A673 (cell line): ENCODE measurements at places on chromosomes 7 and 10.

- no peak for DNase-seq
These were observed 569.4 kb downstream of the PTPRN2 start for GRCh38 chr7:158018098-158018762.

DNA sequence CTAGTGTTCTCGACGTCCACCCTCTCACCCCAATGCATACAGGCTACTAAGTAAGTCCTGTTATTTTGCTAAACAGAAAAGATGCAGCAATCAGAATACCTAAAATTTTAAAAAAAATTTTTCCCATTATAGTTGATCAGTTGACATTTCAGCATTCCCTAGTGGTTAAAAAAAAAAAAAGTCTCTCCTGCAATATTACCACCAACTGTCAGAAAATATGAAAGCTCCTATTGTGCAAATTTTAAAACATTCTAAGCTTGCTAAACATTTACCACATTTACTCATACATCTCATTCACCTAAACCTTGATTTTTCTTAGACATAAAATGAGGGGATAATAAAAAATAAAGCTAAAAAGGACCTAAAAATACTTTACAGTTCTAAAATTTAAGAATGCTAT is 165.6 kb downstream of the AVL9 start:
- no peak for DNase-seq

GRCh38 chr7:132779164-132779563 is 202.9 kb upstream of the PLXNA4 start:
- no peak for DNase-seq

DNA sequence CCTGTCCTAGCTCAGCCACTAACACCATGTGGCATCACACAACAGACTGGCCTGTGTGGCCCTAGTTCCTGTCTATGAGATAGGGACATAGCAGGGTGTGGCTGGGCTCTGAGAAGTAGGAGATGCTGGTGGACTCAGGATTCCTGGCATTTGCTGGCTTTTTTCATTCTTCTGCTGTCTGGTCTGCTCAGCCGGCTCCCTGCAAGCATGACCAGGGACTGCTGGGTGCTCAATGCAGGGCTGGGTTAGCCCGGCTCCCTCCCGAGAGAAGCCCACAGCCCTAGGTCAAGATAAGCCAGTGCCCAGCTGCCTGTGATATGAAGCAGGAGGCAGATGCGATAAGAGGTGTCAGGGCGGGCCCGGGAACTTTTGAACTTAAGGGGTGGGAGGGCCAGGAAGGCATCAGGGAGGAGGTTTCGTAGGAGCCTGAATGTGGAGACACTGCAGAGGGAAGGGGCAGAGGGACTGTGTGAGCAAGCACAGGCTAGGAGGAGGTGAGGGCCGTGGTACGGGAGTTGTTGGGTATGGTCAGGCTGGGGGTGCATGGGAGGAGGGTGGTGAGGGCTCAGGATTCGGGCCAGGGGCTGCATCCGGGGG is 3.5 kb downstream of the AQP1 start:
- DNase-seq = no peak

GRCh38 chr7:17392846-17393245 is 94.4 kb downstream of the AHR start:
- no peak for DNase-seq

DNA sequence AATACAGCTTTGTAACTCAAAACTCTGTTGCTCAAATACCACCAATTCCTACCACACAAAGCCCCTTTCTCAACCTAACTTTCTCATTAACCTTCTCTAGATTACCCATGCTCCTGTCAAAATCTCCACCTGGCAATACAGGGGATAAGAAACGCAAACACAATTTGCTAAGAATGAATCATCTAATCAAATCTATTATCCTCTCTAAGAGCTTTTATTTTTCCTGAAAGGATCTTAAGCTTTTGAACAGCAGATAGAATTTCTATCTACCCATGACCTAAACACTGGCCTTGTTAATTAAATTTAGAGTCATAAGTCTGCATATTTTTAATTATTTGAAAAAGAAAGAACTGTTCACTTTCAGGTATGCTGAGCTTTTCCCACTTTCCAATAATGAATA is 98.3 kb downstream of the HBP1 start:
- DNase-seq = no peak

DNA sequence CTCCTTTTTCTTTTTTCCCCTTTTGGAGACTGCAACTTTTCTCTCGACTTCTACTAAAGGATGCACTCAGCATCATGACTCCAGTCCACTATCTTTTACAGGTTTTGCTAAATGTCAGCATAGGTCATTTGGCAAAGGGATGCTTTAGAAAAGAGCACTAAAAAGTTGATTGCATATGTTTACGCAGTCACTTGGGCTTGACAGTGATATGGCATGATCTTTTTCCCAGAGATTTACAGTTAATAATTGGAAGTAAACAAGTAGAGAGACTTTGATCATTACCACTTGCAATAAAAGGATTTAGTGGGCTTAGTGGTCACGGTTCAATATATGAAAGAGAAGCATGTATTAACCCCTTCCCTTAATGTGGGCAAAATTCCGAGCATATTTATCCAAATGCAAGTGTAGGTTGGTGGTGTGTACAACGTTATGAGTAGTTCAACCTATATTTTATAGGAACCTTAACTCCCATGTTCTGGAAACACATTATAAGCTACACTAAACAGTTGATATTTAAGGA is 1.8 kb downstream of the BMI1 start:
- no peak for DNase-seq

DNA sequence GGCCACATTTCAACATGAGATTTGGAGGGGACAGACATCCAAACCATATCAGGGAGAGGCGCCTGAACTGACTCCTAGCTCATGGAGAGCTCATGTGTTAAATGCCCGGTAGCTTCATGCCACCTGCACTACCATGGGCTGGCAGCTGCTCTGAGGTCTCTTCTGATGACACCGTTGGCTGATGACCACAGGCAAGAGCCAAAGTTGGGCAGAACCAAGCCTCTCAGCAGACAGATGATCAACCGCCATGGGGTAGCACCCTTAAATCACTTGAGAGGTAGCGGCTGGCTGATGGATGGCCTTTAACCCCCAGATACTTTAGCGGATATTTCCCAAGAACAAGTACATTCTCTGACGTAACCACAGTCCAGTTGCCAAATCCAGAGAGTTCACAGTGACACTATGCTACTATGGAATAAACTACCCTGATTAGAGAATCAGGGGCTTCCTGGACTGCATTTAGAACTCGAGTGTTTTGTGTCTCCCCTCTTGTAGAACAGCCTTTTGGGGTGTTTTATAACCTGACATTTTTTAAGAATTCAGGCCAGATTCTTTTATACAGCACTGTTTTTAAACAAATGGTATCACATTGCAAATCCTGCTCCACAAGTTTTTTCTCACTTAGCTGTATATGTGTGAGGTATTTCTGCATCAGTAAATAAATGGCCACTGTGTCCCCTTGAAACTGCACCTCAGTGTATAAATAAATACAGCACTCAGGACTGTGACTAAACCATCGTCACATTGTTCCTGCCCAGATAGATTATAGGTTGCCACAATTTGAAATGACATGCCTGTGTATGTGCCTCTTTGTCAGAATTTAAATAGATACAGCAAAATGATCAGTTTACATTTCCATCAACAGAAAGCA is 30.8 kb upstream of the DRGX start:
- DNase-seq = no peak
